ENCODE measurements at places on chromosomes 1 and 21.

DNA sequence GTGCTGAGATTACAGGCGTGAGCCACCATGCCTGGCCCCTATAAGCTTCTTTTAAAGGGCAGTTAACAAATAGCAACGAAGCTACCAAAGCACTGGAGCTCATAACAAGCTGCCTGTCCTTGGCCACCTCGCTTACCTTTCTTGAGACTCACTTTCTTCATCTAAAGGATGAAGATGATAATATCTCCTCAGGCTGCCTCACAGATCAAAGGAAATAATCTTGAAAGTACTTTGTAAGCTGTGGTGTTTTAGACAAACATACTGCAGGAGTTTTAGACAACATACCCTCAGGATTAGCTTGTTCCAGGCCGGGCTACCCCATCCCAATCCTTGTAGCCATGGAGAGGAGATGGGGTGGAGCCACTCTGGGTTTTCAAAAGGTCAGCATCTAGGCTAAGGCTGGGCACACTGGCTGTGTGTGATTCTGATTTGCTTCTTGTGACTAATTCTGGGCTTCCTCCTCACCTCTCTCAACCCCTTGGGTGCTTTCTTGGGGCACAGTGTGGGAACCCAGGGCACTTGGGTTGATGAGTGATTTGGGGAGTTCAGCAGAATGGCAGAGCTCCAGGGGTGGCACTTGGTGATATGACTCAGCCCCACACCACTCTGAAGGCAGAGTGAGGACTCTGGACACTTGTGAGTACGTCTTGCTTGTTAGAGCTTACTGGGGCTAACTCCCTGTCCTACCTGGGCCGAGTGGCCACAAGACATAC, 5.2 kb downstream of the GPR25 start:
- peak; percentile 75 for DNase-seq

DNA sequence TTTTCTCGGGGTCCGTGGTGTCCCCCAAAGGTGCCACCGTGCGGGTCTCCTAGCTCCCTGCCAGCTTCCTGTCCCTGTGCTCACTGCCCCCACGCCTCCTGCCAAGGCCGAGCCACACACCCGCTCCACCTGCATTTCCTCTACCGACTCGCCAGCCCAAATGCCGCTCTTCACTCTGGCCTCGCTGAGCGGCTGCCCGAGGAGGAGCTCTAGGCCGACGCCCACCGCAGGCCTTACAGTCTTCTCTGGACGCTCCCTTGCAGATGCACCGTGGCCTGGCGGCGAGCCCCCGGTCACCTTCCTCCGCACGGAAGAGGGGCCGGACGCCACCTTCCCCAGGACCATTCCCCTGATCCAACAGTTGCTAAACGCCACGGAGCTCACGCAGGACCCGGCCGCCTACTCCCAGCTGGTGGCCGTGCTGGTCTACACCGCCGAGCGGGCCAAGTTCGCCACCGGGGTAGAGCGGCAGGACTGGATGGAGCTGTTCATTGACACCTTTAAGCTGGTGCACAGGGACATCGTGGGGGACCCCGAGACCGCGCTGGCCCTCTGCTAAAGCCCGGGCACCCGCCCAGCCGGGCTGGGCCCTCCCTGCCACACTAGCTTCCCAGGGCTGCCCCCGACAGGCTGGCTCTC, 26.3 kb downstream of the FTCD start:
- no peak for DNase-seq

- no peak for DNase-seq
Measured at GRCh38 chr1:155437405-155437804, 116.7 kb downstream of the RUSC1 start.

- DNase-seq, result no peak
Measured at GRCh38 chr1:17614586-17614985, 75.1 kb downstream of the ARHGEF10L start.

GRCh38 chr1:52153898-52154297, 12.0 kb downstream of the ZFYVE9 start:
- DNase-seq, result no peak

- DNase-seq, result no peak
Measured at GRCh38 chr21:32914424-32915039, 111.2 kb upstream of the OLIG2 start.

DNA sequence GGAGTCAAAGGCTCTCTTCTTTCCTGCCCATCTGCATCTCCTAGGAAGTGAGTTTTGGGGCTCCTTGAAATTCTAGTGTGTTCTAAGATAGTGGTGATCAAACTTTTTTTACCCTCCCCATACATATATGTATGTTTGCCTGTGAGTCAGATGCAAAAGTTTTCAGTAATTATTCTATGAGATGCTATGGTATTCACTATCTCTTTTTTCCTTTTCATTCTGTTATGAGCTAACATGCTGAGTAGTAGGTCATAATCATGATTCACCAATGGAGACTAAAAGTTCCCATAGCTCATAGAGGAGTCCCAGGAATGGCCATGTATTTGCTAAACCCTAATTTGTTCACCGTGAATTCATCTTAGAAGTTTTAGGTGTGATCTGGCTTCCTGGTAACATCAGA, 135.6 kb downstream of the GPR52 start:
- no peak for DNase-seq

- DNase-seq, result no peak
Measured at GRCh38 chr1:153777648-153778047, 2.4 kb downstream of the SLC27A3 start.

DNA sequence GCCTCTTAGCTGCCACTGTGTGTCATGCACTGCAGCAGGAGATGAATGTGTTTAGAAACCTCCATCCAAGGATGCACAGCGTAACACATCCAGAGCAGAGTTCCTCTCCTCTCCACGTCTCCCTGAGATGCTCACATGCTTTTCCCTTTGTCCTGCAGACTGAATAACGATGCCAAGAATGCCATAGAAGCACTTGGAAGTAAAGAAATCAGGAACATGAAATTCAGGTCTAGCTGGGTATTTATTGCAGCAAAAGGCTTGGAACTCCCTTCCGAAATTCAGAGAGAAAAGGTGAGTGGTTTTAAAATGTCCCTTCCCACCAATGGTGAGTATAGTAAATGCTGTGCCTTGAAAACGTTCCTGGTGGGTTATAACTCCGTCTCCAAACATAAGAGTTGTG, 13.4 kb upstream of the MX2 start:
- DNase-seq, result no peak

- no peak for DNase-seq
Measured at GRCh38 chr1:186409091-186409490, 33.5 kb downstream of the ODR4 start.

DNA sequence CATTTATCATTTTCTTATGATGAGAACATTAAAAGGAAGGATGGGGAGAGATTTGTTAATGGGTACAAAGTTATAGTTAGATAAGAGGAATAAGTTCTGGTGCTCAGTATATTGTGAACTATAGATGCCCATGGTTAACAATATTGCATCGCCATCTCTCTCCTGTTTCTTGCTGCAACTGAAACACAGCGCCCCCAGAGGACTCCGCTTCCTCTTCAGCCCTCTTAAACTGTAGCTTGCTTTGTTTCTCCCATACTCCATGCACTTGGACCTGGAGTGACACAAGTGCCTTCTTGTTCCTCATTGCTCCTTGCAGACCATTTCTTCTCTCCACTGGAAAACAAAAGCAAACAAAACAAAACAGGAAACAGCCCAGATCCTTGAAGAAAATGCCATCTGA, 70.1 kb upstream of the NTPCR start:
- DNase-seq, result no peak

DNA sequence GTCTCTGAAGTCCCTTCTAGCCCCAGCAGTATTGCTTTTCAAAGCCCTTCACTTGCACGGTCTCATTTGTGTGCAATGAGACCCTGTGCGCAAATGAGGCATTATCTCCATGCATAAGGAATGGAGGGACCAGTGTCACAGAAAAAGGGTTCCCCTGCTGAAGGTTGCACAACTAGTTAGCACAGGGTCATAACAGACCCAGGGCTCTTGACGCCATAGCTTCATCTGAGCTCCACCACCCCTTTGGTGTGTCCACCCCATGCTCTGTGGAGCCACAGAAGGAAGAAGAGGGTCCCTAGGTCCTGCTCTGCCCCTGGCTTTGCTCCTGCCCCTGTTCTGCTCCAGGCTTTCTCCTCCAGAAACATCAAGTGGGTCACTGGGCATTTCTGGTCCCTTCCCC, 12.6 kb downstream of the SH2D2A start:
- no peak for DNase-seq

DNA sequence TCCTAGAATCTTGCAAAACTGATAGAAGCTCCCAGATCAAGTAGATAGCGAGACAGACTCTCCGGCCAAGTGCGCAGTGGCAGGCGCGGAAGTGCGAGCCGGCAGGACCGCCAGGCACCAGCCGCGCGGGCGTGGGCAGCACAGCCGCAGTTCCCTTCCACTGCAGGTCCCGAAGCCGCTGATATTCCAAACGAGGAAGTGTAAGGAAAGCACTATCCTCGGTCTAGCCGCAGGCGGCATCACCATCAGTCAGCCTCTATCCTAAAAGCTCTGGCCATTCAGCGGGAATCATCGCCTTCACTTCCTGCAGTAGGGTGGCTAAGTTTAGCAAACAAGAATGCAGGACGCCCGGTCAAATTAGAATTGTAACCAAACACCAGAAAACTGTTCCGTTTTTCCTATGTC, 710 bp downstream of the GLRX2 start:
- DNase-seq, result no peak

GRCh38 chr1:10398278-10398733, 558 bp upstream of the PGD start:
- DNase-seq, result no peak

GRCh38 chr1:9760824-9761223, 62.9 kb downstream of the CLSTN1 start:
- no peak for DNase-seq

- DNase-seq, result no peak
Measured at GRCh38 chr1:238664139-238664538, 722.2 kb upstream of the CHRM3 start.

- DNase-seq, result no peak
Measured at GRCh38 chr1:246000638-246001015, 506.5 kb downstream of the SMYD3 start.

GRCh38 chr1:2050793-2051682, 827 bp downstream of the PRKCZ start:
- no peak for DNase-seq

DNA sequence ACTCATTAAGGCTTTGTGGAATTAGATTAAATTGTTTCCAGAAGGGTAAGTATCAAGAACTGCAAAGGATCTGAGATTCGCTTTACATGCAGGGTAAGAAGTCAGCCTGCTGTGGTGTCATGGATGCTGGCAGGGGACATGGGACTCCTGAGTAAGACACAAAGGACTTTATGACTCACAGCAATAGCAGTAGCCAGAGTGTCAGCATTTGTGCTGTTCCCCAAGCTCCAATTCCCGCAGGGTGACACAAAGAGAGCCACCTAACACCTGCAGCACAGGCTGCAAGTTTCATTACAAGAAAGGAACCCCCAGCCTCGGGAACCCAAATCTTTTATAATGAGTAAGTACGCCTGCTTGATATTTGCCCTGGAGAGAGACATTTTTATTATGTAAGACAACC, 298.1 kb upstream of the POU3F1 start:
- peak; percentile 39 for DNase-seq

DNA sequence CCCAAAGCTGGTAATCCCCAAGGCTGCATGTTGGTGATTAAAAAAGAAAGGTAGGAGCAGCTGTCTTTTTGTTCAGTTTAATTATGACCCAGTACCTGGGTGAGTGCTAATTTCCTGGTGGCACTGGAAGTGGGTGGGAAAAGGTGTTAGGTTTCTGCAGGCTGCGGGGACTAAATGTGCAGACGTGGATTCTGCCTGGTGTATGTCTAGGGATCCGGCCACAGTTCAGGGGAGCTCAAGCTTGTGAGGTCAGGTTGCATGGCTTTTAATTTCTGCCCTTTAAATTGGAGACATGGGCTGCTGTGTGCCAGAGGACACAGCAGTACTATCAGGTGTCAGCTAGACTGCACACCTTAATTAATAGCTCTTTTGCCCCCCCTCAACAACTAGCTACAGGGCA, 20.3 kb upstream of the TBX19 start:
- no peak for DNase-seq

GRCh38 chr1:27489501-27489972, 430 bp downstream of the WASF2 start:
- DNase-seq, result peak; percentile 19
